EL (cell line): ENCODE measurements at places on chromosomes 1 and 21.
A peak's percentile ranks its signal among the peaks of the same experiment; 100 is the strongest.

- DNase-seq, result no peak
Measured at GRCh38 chr1:204157962-204158361, 6.1 kb upstream of the ETNK2 start.

- DNase-seq, result peak; percentile 89
Measured at GRCh38 chr1:94734963-94735901, 84.9 kb upstream of the SLC44A3 start.

GRCh38 chr1:15244813-15245212, 2.2 kb upstream of the FHAD1 start:
- DNase-seq, result no peak

GRCh38 chr1:119000371-119001180, 12.4 kb upstream of the TBX15 start:
- DNase-seq, result peak; percentile 15

DNA sequence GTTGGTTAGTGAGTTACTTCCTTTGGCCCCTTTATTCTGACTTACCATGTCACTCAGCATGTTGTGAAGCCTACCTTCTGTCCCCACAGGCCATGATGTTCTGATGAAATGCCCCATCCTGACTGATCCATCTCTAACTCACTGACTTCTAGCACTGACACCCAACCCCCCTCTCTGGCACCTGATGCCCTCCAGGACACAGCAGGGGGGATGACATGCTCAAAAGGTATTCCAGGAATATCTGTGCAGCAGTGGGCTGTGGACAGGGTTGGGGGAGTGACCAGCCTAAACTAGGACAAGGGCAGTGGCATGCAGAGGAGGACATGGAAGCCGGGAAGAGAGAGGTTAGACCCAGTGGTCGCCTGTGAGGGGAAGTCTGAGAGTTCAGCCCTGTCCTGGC, 25.5 kb downstream of the SYT2 start:
- DNase-seq, result no peak

DNA sequence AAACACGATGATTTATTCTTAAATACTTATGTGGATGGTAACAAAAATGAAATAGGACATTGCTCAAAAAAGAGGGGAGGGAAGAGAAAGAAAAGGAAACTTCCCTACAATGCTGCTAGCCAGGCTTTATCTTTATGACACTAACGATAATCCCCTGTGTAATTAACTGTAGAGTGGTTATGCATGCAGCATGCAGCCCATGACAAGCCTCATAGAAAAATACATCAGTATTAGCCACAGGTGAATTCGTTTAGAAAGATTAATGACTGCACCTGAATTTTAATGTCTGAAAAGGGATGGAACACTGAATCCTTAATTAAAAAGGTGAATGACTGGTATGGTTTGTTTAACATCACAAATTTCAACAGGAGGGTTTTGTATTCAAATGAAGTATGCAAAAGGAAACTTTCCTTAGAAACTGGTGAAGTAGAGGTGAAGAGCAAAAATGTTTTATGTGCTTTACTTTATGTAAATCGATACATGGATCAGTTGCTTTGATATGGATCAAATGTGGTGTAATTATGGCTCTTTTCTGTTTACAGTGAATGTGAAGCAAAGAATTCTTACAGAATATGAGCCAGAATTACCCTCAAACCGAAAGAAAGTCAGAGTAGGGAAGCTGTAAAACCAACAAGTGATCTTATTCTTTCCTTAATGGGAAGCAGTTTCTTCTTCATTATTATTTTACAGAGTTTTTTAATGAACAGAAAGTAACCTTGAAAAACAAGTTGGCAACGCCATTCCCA, 569.6 kb upstream of the ADGRL2 start:
- no peak for DNase-seq

DNA sequence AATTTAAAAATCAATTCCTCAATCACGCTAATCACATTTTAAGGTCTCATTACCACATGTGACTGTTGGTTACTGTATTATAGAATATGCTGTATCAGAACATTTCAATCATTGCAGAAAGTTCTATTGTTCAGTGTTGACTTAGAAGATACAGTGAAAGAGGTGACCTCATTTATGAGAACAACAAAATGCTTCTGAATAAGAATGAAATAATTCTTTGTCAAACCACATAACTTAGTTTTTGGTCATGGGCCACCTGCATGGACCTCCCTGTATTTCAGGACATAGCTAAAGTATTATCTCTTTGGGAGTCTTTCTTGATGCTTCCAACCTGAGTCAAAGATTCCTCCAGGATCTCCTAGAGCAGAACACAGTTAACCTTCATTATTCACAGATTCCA, 22.3 kb downstream of the MFSD2A start:
- peak; percentile 13 for DNase-seq

DNA sequence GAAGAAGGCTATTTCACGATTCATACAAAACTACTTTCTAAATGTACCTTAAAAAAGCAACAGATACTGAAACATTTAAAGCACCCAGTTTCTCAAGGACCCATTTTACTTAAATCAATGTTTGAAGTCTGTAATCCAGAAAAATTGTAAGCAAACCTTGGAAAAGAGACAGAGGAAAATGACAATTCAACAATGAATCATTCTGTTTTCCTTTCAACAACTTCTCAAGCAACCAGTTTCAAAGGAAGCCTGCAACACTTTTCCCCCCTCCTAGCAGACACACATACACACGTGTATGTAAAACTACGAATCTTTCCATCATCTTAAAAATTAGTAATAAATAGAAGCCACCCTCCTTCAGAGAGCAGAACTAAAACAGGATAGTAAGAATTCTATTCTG, 1.2 kb downstream of the RERE start:
- peak; percentile 24 for DNase-seq
